ENCODE measurements at places on chromosomes 16 and 17.

- no peak for DNase-seq
Observed at GRCh38 chr16:69039333-69039941, 66.0 kb upstream of the HAS3 start.

DNA sequence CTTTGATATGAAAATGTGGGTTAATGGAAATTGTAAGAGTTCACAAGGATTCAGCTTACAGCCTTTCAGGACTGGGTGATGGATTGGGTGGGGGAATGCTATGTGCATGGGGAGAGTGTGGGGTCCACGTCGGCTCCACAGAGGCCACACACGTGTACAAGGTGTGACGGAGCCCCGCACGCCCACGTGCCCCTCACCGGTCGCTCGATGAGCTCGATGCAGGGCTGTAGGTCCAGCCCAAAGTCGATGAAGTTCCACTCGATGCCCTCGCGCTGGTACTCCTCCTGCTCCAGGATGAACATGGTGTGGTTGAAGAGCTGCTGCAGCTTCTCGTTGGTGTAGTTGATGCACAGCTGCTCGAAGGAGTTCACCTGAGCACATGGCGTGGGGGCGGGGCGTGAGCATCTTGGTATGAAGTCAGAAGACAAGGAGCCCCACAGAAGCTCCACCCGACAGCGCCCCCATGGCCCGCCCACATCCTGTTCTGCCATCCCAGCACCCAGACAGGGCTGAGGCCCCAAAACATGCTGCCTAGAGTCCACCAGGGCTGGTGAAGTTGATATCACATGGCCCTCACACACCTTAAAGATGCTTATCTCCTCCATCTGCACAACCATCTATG is 99.1 kb downstream of the MYH11 start:
- DNase-seq, result no peak

DNA sequence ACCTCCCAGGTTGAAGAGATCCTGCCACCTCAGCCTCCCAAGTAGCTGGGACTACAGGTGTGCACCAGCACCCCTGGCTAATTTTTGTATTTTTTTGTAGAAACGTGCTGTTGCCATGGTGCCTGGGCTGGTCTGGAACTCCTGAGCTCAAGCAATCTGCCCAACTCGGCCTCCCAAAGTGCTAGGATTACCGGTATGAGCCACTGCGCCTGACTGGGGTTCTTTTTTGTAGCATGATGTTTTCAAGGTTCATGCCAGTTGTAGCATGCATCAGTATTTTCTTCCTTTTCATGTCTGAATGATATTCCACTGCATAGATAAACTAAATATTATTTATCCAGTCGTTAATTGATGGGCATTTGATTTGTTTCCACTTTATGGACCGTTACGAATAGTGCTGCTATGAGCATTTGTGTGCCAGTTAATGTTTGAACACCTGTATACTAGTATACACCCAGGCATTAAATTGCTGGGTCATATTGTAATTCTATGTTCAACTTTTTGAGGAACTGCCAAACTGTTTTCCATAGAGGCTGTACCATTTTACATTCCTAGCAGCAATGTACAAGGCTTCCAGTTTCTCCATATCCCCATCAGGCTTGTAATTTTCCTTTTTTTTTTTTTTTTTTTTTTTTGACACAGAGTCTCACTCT is 24.8 kb upstream of the CEP20 start:
- no peak for DNase-seq

GRCh38 chr17:40329839-40330794 is 21.1 kb downstream of the RARA start:
- no peak for DNase-seq

DNA sequence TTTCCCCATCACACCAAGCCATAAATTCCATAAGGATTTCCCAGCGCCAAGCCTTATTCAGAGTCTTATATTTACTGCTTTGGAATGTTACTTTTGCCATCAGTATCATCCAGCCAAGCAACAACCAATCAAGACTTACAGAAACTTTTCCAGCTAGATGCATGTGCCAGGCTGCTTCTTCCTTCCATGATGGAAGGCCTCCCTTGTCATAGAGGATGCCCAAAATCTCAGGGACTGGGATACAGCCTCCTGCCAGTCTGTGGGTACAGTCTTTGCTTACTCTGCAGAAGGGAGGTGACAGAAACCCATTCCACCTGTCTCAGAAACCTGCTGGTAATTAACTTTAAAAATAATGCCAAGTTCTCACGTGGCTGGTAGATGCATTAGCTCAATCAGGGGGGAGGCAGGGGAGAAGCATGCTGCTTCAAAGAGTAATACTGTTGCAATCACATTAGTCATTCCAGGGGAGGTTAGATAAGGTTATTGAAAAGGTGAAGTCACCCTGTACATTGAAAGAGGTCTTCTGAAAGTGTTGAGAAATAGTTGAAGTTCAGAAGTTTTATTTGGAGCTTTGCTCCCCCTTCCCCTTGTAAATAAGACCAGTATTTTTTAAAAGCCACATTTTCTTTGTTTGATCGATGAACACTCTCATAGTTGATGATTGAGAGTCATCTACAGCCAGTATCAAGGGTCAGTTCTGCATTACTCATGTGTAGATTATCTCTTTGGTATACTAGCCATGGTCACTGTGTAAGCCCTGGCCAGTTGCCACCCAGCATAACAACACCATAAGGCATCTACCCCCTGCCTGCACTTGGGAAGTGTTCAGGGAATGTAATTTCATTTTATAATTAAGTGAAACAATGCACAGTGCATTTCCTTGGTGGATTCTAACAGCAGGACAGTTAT is 22.2 kb downstream of the HLF start:
- DNase-seq, result no peak

DNA sequence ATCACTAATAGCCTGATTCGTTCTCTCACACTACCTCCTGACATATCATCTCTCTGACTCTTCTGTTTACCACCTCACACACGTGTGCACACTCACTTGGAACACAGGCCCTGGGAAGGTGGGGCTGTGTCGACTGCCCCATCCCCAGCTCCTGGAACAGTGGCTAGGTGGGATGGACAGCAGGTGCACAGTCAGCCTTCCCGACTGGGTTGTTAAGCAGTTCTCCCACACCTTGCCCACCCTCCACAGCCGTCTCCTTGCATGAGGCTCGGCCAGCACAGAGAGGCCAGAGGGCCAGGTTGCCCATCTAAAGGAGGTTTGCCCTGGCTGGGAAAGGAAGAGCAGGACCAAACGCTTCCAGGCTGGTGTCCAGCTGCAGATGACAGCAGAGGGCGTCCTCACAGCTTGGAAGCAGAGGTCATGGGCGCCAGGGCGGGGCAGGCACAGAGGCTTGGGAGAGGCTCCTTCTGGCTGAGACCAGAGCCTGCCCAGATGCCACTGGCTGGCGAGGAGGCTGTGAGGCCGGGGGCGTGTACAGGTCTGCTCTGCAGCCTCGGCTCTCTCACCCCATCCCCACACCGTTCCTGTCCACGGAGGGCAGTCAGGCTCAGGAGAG is 92.8 kb downstream of the AMFR start:
- DNase-seq, result no peak

DNA sequence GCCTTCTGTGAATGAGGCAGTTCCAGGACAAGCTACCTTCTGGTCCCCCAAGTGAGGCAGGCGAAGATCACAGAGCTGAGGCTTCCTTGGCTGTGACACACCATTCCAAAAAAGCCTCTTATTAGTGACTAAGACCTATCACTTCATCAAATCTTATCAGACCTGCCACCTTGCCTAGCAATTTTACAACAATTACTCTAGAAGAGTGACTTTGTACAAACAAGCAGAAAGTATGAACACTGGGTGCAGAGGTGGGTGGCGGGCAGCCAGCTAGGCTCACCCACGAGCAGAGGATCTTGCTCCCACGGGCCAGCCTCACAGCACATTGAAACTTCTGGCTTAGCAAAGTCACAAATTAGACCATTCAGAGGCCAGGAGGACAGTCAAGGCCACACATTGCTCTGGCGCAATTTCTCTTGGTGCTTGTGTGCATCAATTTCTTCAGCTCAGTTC is 2.2 kb upstream of the ICAM2 start:
- no peak for DNase-seq

DNA sequence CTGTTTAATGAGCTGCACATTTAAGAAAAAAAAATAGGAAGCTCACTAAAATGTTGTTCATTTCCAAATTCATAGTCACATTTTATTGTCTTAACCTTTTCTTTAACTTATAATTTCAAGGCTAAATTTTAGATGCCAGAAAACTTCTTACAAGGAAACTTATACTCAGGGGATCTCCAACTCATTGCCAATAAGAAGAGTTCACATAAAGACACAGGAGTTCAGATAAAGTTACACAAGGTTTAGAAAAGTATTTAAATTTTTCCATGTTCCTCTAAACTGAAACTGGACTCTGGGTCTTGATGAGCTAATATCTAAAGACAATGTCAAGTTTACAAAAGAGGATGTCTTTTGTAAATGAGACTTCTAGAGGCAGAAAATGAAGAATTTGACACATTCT is 190.7 kb upstream of the KCNJ16 start:
- DNase-seq, result no peak

DNA sequence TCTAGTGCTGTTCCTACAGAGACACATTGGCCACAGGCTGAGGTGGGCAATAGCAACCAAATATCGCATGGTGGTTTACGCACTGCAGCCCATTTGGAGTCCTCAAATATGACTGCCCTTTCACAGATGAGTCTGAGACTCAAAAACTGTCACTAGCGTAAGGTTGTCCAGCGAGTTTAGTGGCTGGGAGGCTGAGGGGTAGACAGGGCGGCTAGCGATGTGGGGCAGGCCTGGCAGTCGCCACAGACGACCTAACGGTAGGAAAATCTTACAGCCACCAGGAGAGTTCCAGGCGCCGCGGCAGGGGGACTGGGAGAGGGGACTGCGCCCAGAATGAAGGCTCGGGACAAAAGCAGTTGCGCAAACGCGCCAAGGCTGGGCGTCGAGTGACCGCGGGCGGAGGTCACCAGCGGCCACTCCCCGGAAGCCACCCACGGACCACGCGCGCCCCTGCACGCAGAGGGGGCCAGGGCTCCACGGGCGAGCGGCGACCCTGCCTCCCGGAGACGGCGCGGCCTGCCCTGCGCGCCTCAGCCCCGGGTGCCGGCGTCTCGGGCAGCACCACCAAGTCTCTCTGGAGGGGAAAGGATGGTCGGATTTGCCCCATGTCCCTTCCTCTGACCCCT is 699 bp upstream of the MAP1LC3B start:
- no peak for DNase-seq

GRCh38 chr17:73969956-73970355 is 233.5 kb upstream of the RPL38 start:
- DNase-seq, result no peak

GRCh38 chr17:76582660-76583059 is 3.0 kb downstream of the ST6GALNAC2 start:
- no peak for DNase-seq

DNA sequence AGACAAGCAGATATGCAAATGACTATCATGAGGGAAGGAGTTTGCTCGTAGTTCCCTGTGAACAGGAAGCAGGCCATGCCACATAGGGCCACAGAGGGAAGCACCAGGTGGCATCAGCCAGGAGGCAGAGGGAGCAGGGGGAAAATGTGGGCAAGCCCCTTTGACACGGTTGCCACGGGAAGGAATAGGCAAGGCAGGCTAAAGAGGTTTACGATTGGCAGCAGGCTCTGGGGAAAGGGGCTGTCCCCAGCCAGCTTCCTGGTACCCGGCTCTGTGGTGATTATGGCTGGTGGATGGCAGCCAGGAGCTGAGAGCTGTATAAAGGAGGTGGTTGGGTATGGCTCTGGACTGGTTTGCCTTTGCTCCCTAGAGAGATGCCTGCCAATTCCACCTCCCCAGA is 848 bp downstream of the CES3 start:
- no peak for DNase-seq

DNA sequence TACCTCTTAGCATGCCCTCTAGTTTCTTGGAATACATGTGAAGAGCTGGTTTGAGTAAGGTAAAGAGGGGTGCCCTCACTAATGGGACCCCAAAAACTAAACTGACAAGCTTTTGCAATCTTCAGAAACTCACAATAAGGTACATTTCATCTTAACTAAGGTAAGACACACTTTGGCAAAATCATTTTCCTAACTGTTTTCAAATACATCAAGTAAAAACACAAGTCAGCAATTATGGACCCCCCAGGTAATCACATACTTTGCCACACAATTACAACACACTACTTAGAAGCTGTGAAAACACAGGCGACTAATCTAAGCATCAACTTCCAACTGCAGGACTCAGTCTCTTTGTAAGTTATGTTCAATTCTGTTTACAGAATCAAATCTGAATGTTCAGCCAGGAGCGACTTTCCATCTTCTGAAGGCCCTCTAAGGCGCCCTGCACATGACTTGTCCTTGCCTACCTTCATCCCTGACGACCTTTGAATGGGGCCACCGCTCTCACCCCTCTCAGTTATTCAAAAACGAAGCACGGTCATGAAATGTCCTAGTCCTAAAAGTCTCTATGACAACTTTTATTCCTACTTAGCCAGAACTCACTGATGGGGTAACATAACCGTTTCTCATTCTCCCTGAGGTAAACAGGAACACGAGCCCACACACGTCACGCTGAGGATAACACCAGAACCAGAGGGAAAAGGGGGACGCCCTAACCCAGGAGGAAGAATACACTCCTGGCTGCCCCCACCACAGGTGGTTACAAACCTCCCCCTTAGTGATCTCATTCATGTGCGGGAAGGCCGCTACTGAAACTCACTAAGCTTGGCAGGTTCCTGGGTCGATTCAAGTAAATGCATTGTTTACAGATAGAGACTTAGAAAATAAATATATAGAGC is 5.5 kb downstream of the CREBBP start:
- no peak for DNase-seq

DNA sequence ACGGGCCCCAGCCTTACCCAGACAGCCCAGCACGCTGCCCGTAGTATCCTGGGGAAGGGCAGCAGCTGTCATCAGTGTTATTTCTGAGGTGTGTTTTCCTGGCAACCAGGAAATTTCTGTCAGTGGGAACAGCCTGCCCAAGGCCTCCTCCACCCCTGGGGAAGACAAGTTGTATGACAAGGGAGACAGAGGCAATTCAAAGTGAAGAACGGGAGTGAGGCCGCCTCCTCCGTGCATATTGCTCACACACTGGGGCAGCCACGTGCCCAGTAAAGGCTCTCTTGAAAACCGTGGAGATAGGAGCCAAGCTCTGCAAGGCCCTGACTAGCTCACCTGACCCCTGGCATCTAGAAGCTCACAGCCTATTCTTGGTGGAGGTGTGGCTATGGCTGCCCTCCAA is 57.6 kb downstream of the RAI1 start:
- no peak for DNase-seq

DNA sequence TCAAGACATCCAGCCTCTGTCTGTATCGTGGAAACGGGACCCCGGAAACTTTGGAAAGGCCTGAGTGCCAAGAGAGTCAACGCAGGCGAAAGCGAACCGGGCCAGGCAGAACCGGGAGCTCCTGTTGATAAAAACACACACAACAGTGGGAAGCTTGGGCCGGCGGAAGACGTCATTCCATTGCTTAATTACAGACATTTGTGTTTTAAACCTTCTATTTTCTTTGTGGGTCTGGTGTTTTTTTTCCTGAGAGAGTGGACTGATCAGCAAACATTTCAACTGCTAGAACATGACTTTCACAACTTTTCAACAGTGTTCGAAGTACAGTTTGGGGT is 878 bp upstream of the RNF157 start:
- no peak for DNase-seq

GRCh38 chr17:77441940-77442339 is 301.2 kb downstream of the SEC14L1 start:
- DNase-seq, result peak; percentile 46
